ENCODE measurements at places on chromosomes 4 and X.

GRCh38 chr4:77959566-77960338, 97.1 kb downstream of the MRPL1 start:
- DNase-seq, result peak; percentile 32

DNA sequence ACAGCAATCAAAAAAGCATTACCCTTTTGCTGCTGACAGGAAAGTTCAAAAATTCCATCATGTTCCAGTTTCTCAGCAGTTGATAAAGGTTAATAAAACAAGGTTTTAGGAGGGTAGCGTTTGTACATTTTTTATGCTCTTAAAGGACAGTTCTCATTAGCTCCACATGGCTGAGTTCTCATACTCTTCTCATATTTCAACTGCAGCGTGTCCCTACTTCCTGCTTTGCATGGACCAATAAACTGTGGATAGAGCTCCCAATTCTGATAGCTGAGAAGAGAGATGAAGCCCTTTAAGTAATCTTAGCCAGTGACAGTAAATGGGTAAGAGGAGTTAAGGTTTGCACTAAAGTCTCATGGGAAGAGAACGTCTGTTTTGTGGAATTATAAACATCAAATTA, 53.5 kb downstream of the SPANXA2 start:
- no peak for DNase-seq

DNA sequence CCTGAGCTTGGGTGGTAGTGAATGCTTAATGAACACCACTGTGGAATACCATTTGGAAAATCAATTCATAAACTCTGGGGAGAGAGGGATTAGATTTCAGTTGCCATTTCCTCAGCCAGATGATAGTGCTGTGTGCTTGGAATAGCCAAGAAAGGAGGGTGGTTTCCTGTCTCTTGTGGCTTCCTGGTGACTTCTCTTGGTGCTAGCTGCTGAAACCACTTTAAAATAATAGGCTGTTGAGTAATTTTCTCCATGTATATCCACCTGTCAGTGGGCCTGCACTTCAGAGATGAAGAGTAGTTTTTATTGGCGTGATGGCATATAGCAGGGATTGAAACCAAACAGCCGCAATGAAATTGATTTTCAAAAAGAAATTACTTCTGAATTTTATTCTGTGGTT, 11.8 kb downstream of the EDA start:
- DNase-seq, result no peak

DNA sequence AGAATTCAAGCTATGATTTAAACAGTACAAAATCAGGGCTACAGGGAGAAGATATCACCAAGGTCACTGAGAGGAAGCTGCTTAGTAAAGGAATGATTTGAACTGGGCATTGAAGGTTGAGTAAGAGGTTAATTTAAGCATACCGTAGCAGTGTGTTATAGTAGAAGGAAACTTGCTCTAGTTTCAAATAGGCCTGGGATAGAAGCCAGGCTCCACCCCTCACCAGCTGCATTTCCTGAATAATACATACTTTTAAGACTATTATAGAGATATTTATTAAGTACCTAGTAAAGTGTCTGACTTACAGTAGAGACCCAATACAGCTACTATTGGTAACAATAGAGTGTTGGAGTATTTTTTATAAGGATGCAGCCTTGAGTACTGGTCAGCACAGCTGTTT, 118.0 kb upstream of the GLRA2 start:
- DNase-seq, result no peak

- DNase-seq, result no peak
Observed at GRCh38 chr4:52968241-52968640, 106.1 kb downstream of the RASL11B start.

DNA sequence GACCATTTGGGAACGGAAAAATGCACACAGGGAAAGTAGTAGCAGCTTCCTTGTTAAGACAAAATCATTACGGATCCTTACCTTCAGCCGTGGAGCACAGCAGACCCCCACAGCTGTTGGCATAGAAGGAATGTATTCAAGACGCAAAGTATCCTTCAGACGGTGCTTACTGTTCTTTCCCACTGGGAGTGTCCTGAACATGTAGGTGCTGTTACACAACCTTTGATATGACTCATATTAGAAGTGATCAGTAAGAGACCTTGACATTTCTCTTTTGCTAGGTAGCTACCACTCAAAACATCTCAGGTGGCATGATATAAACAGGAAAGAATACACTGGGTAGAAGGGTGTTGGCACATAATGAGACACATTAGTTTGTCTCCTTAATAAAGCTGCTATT, 154.0 kb upstream of the FMR1 start:
- no peak for DNase-seq

- no peak for DNase-seq
Observed at GRCh38 chrX:101349193-101349562, 636 bp upstream of the TIMM8A start.

DNA sequence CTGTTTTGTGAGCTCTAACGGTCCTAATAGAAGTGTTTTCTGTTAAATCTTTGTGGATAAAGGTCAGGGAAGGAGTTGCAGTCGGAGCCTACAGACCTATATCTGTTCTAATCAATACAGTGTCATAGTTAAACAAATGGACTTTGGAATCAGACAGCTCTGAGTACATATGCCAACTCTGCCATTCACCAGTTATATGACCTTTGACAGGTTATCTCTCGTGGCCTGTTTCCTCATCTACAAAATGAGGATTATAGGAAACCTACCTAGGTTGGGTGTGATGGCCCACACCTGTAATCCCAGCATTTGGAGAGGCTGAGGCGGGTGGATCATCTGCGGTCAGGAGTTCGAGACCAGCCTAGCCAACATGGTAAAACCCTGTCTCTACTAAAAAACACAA, 89.7 kb downstream of the MID1IP1 start:
- DNase-seq, result no peak

DNA sequence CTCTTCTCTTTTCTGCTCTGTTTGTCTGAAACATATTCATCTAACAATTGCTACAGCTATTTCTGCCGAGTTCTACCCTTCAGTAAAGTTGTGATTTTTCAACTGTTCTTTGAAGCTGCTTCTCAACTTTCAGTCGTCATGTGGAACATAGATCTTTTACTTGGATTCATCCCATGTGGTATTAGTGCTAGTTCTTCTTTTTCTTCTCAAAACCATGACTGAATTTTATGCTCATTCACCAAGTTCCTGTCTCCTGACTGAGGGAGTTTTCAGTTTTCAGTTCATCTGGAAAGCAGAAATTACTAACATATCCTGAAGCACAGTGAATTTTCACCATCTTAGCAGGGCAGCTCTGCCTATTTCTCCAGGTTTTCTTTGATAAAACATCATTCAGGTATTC, 12.1 kb downstream of the ACSL4 start:
- DNase-seq, result no peak

GRCh38 chr4:139587446-139587845, 31.4 kb upstream of the SETD7 start:
- DNase-seq, result no peak

- peak; percentile 39 for DNase-seq
Observed at GRCh38 chr4:47145630-47146029, 114.3 kb downstream of the GABRB1 start.

- no peak for DNase-seq
Observed at GRCh38 chrX:55451141-55451540, 786 bp upstream of the MAGEH1 start.

- no peak for DNase-seq
Observed at GRCh38 chr4:131459430-131460101, 1689.5 kb upstream of the PCDH10 start.

GRCh38 chr4:77669946-77670590, 64.4 kb downstream of the CXCL13 start:
- DNase-seq, result no peak

DNA sequence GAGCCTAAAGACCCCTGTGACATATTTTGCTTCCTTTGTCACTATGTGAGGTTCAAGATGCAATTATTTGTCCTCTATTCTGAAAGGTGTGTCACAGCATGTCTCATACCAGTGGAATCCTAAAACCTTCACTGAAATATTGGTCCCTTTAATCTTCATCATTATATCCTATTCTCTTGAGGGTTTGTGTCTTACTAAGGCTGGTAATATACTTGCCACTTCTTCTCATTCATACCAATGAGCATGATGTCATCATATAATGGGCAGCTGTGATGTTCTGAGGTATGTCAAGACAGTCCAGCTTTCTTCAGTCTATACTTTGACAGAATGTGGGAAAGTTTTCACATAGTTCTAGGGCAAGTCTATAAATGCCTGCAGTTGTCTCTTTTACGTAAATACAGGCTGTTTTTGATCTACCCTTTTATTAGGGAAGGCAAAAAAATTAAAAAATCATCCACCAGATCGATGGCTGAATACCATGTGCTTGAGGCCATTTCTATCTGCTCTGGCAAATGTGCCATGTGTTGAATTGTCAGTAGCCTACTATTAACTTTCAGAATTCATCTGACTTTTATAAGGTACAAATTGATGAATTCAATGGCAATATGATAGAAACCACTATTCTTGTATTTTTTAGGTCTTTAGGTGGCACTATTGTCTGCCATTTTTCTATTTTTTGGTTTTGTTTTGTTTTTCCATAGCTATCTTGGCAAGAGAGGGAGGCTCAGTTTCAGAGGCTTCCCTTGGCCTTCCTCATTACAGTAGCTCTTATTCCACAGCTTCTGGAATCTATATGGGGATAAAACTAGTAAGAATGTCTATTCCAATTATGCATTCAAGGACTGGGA, 209.0 kb downstream of the PPARGC1A start:
- no peak for DNase-seq

- no peak for DNase-seq
Observed at GRCh38 chr4:58360354-58361133, 1250.4 kb upstream of the IGFBP7 start.

DNA sequence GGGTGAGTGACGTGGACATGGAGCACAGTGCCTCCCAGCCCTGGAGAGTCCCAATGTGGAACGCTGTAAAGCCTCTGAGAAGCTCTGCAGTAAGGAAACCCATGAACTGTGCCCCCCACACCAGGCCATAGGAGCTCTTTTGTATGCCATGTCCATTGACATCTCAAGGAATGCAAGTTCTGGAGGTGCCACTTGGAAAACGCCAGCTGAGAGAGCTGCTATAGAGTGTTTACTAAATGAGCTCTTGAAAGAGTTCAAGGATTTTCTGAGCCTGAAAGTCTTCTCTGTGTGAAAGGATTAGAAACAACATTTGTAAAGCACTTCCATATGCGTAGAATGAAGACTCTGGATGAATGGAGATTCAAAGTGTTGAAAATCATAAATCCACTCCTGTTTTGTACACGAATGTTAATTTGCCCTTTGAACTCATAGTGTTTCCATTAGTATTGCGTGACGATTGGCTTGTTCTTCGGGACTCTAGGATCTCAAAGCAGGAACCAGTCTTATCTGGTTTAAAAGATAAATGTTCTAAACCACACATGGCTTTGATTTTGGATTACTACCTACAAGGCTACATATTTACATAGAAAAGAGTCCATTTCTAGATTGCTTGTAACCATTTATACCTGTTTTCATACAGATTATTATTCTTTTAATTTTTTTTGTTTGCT, 41.8 kb upstream of the STOX2 start:
- DNase-seq, result no peak

DNA sequence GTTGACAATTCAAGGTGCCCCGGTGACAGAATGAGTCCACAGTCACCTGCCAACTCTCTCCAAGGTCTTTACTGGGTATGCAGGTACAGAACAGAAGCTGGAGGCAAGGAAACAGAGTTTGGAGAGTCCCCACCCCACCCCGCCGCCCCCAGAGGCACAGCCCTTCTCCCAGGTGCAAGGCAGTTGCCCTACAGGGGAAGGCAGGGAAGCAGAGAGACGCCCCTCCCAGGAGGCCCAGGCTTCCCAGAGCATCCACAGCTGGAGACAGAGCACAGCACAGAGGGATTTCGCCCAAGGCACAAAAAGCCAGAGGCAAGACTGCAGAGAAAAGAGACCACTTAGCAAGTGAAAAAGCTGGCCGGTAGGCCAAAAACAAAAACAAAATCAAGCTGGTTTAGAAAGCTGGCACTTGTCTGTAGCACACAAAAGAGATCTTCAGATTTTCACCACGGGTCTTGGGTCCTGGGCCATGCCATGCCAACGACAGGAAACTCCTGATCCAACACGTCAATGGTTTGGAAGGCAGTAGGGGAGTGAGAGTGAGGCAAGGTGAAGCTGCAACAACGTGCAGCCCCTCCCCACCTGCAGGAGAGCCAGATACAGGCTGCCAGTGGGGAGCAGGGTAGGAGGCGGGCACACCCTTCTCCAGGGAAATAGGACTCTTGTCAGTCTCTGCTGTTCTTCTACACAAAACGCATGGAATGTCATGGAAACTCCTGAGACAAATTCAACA, 113.3 kb downstream of the AFAP1 start:
- no peak for DNase-seq

DNA sequence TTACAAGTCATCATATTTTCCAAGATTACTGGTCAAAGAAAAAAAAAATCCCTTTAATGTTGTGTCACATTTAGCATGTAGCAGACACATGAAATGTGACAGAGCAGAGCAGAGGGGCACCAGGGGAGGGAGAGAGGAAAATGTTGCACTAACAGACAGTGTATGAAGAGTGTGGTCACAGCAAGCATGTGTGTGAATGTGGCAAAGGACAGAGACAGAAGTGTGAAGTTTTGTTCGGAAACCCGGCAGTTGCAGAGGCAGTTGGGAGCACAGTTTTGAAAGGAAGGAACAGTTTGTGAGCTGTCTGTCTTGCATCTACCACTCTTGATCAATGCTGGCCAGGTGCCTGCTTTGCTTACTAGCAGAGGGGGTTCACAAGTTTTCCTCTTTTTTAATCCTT, 83.9 kb upstream of the MAP3K15 start:
- DNase-seq, result no peak

DNA sequence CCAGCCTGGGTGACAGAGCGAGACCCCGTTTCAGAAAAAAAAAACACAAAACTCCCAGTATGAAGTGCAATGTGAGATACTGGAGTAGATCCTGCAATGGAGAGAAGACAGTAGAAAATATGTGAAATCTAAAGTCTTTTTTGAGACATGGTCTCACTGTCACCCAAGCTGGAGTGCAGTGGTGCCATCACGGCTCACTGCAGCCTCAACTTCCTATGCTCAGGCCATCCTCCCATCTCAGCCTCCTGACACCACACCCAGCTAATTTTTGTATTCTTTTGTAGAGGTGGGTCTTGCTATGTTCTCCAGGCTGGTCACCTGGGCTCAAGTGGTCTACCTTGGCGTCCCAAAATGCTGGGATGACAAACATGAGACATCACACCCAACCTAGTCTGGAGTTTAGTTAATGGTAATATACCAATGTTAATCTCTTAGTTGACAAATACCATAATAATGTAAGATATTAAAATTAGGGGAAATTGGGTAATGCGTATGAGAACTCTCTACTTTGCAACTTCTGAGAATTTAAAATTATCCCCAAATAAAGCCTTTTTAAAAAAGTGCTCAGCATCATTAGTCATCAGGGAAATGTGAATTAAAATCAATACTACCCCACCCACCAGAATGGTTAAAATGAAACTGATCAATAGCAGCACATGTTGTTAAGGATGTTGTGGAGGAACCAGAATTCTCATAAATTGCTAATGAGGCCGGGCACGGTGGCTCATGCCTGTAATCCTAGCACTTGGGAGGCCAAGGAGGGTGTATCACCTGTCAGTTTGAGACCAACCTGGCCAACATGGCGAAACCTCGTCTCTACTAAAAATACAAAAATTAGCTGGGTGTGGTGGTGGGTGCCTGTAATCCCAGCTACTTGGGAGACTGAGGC, 15.0 kb downstream of the RBMX start:
- DNase-seq, result no peak

GRCh38 chr4:46442963-46443362, 53.0 kb upstream of the GABRA2 start:
- DNase-seq, result no peak
